ENCODE measurements at places on chromosomes 2 and 18.

DNA sequence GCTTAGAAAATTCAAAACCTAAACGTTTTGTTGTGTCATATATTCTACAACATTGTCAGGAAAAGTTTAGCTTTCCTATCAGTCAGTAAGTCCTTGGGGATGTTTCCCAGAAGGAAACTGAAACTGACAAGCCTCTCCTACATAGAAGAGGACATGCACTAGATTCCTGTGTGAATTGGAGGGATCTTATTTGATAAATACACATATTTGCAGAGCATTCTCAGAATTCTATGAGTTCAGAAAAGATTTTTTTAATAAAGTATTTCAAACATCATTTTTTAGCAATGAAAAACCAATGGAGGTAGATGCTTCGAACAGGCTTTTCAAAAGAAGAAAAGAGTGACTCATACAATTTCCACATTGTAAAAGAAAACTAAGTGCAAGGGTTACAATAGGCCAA lies 1706.7 kb downstream of the SUCLG1 start:
- no peak for DNase-seq

DNA sequence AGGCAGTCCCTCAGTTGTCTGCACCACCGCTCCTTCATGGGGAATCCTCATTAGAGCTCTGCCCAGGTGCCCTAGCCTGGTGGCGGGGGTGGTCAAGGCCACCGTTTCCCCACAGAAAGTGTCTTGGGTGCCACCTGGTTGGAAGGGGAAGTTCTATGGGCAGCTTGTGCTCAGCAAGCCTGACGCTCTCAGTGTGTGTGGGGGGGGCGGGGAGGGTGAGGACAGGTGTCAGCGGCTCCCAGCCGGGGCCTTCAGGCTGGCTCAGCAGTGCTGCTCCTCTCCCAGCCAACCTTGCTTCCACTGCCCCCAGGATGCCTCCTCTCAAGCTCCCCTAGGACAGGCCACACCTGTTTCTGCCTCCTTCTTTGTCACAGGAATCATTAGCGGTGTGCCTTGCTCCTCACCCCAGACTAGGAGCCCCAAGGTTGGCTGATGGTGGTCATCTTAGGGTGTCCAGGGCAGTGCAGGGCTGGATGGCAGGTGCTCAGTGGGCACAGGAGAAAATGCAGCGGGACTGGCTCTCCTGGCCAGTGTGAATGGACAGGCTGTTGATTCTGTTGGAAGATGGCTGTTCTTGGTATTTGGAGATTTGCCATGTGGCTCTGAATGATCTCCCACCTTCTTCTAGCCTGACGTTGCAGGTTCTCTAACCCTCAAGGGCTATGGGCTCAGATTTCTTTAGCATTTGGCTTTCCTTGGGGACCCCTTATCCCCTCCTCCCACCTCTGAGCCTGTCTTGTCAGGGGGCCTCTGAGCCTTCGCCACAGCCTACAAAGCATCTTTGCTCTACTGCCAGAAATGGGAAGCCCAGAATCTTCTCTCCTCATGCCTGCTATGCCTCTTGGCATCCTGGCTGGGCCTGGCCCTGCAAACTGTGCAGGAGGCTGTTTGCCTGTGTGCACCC lies 185.8 kb upstream of the HS6ST1 start:
- peak; percentile 66 for DNase-seq

DNA sequence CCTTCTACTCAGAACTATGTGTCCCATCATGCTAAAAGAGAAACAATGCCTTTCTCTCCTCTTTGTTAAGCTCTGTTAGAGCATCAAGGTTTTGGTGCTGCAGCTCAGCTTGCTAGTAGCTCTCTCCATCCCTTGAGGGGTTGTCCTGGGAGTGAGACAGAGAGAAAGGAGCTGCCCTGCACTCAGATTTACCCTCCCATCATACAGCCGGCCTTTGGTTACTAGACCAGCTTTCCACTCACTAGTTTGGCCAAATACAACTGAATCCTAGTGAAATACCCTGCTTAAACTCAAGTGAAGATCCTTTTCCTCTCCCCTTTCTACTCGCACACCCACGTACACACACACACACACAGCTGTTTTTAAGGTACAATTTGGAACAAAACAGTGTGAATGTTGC lies 2.3 kb upstream of the CHN1 start:
- DNase-seq: no peak

DNA sequence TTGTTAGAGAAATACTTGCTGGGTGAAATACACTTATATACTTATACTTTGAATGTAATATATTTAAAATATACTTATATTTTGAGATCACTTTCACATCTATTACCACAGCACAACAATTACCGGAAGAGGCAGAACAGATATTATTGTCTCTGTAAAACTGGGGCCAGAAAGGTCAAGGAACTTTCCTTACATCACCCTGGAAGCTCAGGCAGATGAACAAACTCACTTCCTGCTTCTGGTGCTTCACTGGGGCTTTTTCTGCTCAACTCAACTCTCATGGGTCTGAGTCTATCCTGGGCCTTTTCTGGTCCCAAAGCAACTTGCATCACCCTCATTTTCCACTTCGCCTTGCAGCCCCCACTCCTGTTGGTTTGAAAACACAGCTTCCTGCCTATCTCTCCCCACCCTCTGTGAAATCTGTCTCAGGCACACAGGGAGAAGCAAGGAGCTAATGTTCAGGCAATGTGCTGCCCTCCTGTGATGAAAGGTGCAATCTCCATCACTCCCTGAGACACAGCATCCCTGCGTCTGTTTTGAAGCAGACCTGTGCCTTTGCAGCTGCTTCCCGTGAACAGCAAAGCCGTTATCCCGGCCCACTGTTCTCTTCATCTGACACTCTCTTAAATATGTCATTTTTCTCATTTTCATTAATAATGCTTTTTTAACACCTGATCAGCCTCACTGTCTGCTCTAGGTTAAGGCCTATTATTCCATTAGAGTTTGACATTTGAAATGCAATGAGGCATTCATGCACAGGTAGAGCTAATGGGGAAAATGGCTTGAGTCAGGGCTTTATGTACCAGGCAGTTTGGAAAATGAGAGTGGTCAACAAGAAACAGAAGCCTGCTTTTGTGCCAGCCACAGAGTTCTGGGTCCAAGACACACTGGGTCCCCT lies 251.9 kb upstream of the CHAC2 start:
- peak; percentile 35 for DNase-seq

- DNase-seq: no peak
Observed at GRCh38 chr2:114082731-114083433, 193.0 kb downstream of the ACTR3 start.

Data from NCI-H345 (cell line).